Activated CD8-positive, alpha-beta T cell treated with anti-CD3 and anti-CD28 coated beads for 36 hours (primary cell): ENCODE measurements at places on chromosomes 11 and 22. TPM values are rescaled to one million over a fixed set of nuclear protein-coding genes. Genes with fewer than 3 reads are reported as not detected.

The APOA4 gene
- total RNA-seq, result not detected

The CECR2 gene
- total RNA-seq, result 0.16 TPM

GRCh38 chr22:25147642-25147928, 52.1 kb upstream of the CRYBB3 start:
- no peak for DNase-seq

- no peak for DNase-seq
Observed at GRCh38 chr22:40204321-40205116, 26.8 kb downstream of the TNRC6B start.
